Cardiac fibroblast (primary cell): ENCODE measurements at places on chromosomes 11 and 22.

GRCh38 chr11:18438691-18439090 is 17.0 kb upstream of the LDHAL6A start:
- DNase-seq = no peak

GRCh38 chr11:130806746-130807145 is 109.5 kb downstream of the SNX19 start:
- no peak for DNase-seq

GRCh38 chr11:82599836-82600235 is 133.8 kb downstream of the FAM181B start:
- no peak for DNase-seq

GRCh38 chr22:33579448-33580093 is 340.7 kb downstream of the LARGE1 start:
- peak; percentile 67 for DNase-seq

- DNase-seq = peak; percentile 70
Observed at GRCh38 chr11:19664886-19665548, 47.6 kb upstream of the NAV2 start.

DNA sequence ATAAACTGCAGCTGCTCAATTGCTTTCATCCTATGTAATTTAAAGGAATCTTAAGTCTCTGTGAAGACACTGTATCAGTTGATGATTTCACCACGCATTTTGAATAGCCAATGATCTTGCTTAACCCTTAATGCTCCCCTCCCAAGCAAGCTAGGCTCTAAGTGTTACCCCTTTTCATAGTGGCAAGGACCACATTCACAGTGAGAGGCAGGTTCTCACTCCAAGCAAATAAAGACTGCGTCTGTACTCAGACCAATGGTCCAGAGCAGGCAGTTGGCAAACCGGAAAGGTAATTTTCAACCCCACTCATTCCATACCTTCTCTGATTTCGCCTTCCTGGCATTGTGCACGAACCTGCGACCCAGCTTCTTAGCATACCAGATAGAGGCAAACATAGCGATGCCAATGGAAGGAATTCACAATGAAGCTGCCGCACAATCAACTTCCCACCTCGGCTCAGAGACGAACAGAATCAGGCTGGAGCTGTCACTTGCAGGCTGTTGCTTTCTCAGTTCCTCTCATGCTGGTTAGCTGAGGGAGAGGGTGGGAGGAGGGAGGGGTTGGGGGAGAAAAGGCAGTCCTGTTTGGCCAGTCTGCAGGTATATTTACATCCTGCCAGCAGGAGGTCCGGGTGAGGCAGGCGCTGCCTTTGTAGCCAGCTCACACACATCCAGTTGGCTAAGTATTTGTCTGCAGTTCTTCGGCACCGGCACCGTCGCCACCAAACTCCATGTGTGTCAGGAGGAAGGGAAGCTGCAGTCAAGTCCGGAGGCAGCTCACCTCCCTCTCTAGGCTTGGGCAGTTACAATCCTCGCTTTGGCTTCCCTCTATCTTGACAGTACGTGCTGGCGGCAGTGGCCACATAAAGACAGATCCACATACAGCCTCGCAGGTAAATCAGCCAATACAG is 1151.2 kb upstream of the CCDC90B start:
- no peak for DNase-seq

GRCh38 chr11:132535830-132536229 is 996.5 kb downstream of the OPCML start:
- DNase-seq = no peak

- DNase-seq = no peak
Observed at GRCh38 chr11:47504910-47505309, 48.0 kb downstream of the CELF1 start.
